ENCODE measurements at places on chromosomes 11 and 22.

GRCh38 chr11:76694664-76695063 lies 24.1 kb upstream of the LRRC32 start:
- no peak for DNase-seq

GRCh38 chr11:112004389-112004788 lies 20.8 kb upstream of the DLAT start:
- peak; percentile 27 for DNase-seq

- no peak for DNase-seq
Observed at GRCh38 chr11:71109586-71109985, 142.8 kb downstream of the SHANK2 start.

DNA sequence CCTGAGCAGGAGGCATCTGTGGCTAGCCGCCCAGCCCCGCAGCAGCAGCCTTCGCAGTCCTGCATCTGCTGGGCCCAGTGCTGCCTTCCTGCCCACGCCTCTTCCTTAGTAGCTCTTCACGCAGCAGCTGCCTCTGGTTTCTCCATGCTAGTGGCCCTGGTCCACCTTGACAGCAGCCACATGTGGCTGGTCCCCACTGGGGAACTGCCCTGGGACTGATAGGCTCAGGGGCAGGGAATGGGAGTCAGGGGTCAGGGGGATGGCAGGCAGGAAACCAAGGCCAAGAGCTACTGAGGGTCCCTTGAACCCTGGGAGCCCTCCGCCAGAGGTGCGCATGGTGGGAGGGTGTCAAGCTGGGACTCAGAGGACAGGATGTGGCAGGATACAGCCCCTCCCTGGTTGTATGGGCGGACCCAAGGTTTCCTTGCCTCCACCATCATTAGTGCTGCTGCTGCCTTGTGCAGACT lies 99.4 kb upstream of the PITPNB start:
- no peak for DNase-seq

- no peak for DNase-seq
Observed at GRCh38 chr11:81966340-81966739, 767.3 kb downstream of the FAM181B start.

All from common myeloid progenitor, CD34-positive (primary cell).